Epithelial cell of proximal tubule (primary cell): ENCODE measurements at places on chromosomes 7 and 10. TPM values are rescaled to one million over a fixed set of nuclear protein-coding genes. Genes with fewer than 3 reads are reported as not detected.

DNA sequence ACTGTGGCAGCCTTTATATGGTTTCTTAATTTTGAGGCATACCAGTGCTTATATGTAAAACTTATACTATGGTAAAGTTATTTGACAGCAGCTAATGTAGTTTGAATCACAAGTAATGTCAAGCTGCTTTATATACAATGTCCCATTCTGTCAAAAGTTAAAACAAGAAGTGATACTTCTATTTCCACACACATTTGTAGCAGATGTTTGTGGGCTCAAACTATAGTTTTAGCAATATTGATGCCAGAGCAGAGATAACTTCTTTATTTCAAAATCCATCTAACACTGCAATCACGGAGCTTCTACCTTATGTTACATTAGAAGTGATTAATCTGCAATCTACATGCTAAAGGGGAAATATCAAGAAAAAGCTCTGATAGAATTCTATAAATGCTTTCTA lies 149.6 kb downstream of the ADK start:
- DNase-seq: no peak

Gene PLEKHS1
- total RNA-seq: not detected in 2 replicates

DNA sequence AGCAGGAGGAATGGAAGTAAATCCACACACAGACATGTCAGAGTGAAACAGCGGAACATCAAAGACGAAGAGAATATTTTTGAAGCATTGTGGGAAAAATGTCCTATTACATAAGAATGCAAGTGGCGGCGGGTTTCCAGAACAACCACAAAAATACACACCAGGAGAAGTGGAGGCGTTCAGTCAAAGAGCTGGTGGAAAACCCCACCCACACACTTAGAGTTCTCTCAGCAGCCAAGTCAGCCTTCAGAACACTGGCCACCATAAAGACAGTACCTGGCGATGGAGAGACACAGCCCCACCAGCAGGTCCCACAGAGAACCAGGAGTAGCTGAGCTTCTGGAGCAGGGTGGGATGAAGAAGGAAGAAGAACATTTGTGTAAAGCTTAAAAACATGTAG lies 23.7 kb downstream of the NKX6-2 start:
- DNase-seq: no peak

DNA sequence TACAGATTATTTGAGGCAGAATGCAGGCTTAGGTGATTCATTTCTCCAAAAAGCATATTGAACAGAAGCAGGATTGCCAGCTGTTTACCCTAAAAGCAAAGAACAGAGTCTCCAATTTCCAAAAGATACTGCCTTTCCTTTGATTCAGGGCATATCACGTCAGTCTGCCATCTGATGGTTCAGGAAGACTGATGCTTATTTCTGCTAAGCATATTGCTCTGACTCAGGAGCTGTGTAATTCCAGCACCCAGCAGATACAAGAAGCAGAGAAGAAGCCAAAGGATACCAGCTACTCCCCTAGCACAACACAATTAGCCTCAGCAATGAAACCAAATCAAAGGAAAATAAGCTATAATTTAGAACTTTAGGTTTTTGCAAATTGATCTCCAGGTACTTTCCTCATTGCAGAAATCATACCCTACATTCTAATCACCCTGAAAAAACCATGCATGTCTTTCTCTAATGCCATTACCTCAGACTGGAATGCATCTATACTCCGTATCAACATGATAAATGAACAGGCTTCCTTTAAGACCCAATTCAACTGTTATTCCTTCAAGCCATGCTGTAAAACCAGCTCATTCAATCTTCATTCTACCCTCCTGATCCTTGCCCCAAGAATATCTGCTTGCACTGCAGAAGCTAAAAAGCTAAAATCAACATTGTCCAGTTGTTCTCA lies 55.1 kb downstream of the ABI1 start:
- DNase-seq: no peak

DNA sequence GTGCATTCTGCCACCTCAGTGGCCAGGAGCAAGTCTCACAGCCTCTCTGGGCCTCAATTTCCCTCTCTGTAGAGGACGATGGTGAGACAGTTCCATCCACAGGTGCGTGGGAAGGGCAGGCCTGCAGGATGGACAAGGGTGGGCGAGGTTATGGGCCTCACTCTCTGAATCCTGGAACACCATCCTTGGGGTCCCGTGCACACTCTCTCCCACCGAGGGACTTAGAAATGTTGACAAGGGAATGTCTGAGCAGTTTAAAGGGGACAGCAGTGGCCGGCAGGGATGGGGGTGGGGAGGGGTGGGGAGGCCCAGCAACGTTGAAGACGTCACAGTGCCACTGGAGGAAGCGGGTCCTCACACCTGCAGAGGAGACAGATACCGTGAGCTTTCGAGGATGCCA lies 111.5 kb downstream of the FOXL3 start:
- DNase-seq: no peak

Gene ZNF727
- total RNA-seq: not detected in 2 replicates

Gene IKZF1
- total RNA-seq: not detected in 2 replicates

Gene CAV1
- total RNA-seq: 66.7 and 110 TPM in 2 replicates

- DNase-seq: no peak
Observed at GRCh38 chr7:2069472-2069860, 163.3 kb downstream of the MAD1L1 start.

Gene MCM10
- 16.2 and 35.2 TPM in 2 replicates for total RNA-seq

DNA sequence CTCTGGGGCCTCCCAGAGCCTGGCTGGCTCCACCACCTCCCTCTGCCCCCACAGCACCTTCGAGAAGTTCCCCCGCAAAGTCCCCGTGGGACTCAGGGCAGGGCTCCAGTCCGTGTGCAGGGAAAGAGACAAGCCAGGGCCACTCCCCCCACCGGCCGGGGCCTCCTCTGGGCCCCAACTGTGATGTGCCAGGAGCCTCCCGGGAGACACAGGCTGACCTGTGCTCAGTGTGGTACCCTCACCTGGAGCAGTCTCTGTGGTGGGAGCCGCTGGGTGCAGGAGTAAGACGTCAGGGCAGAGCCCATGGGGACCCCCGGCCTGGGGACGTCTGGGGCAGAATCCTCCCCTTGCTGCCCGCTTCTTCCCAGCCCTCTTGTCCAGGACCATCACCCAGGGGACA lies 1.5 kb upstream of the ADGRA1 start:
- DNase-seq: no peak

DNA sequence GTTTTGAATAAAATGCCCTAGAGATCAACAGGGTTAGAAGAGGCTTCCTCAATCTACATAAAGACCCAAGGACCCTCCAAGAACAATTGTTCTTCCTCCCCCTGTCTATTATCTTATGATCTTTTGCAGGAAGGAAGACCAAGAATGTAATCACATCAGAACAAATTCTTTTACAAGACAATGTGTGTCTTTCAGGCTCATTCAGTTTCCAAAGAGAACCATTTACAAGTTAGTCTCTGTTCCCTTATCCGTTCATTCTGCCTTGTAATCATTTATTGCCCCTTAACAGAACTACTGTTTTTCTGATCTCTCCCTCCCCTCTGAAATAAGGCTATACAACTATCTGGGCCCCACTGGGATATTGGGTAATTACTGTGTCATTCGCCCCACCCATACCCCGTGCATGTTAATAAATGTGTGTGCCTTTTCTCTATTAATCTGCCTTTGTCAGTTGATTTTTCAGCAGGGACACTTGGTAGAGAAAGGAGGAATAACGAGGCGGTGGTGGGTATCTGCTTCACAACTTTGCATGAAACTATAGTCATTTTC lies 5.7 kb upstream of the MKRN1 start:
- DNase-seq: no peak

DNA sequence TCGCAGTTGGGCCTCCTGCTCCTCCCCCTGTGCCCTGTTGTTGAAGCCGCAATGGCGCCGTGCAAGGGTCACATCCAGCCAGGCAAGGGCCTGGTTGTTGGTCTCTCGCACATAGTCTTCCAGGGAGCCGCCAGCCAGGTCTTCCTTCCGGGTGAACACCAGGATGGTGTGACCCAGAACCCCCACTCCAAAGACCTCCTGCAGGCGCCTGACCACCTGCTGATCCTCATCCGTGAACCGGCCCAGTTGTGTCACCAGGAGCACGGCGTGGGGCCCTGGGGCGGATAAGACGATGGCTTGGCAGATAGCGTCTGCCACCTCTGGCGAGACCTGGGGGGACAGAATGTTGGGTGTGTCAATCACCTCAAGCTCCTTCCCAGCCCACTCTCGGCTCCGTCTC lies 4.2 kb downstream of the GIMAP6 start:
- no peak for DNase-seq

DNA sequence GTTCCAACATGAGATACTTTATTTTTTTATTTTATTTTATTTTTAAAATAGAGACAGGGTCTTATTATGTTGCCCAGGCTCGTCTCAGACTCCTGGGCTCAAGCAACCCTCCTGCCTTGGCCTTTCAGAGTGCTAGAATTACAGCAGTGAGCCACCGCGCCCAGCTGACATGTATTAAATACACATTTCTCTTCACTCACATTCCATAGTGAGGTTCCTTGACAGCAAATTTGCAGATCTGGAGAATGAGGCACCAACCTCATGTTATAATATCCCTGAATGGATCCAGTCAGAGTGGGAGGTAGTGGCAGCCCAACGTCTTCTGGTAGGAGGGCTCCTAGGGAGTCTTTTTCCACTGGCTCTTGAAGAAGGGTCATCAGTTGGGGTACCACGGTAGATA lies 46.1 kb downstream of the OGDH start:
- no peak for DNase-seq

DNA sequence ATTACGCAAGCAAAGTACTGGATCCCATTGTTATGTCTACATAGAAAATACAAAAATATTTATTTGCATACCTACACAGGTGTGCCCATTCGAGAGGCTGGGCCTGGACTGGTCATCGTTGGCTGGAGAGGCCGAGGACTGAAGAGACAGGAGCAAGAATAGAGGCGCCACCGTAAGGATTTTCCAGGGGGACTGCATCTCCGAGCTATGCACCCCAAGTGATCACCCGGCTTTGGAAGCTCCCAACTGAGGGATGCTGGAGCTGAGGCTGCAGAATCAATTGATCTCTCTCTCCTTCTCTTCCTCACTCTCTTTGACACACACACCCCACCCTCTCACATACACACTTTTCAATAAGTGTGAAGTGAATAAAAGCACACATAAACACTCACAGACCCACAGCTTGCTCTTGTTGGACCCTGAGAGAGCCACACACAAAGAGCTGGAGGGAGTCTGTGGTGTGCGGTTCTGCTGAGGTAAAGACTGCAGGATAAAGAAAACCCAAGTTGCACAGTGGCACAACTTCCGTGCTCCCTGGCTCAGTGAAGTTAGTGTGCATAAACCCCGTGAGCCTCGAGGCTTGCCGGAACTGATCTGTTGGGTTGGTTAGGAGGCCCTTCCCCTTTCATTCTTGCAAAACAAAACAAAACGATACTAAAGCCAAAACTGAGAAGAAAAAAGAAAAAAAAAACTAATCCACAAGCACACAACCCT lies at the start of gene AOAH:
Gene AOAH (minus strand): TSS at position 544 of the 714 bp plus-strand sequence. CDS start 346 bp downstream, at position 198.
- DNase-seq: no peak

Gene OPN4
- not detected in 2 replicates for total RNA-seq

DNA sequence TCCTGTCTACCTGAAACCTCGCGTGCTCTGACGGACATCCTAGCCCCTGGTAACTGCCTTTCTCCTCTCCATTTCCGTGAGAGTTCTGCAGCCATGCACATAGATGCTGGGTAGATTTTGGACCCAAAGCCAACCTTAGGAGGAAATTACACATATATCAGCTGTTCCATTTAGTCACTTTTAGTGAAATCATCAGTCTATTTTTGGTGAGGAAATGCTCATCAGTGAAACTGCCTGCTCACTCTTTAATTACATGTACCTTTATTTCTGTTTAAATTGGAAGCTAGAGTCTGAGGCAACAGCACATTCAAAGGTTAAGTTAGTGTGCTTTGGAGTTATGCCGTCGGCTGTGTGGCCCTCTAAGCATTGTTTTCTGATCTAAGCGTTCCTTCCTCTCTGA lies 231.3 kb downstream of the WDR37 start:
- DNase-seq: no peak

DNA sequence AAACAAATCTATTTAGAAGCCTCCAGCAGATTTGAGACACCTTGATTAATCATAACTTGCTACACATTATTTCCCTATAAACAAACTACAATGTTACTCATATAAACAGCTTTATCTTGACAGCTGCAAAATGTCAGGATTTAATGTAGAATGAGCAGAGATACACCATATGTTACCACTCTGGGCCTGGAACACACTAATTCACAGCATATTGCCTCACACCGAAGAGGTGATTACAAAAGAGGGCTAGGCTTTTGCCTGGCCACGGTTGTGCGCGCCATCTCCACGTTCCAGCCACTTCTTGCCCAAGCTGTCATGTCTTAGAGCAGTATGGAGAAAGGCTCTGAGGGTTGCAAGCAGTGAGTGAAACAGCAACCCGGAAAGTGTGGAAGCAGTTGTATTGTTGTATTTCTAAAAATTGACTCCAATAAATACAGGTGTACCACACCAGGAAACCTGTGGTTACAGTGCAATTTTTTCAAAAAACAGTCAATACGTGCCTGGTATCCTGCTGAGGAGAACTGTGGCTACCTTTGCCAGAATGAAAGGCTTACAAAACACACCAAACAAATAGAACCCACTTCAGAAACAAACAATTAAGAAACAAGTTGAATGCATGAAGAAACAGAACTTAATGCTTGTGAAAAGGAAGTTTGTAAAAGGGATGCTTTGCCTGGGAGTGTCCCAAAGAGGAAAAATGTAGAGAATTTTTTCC lies 498.1 kb downstream of the PLXNA4 start:
- no peak for DNase-seq

Gene SPDYE3
- total RNA-seq: not detected in 2 replicates

Gene SPACDR
- total RNA-seq: 0.65 TPM in 1 of 2 replicates, not detected in the other

Gene SNX10
- total RNA-seq: 18.8 and 29.0 TPM in 2 replicates

DNA sequence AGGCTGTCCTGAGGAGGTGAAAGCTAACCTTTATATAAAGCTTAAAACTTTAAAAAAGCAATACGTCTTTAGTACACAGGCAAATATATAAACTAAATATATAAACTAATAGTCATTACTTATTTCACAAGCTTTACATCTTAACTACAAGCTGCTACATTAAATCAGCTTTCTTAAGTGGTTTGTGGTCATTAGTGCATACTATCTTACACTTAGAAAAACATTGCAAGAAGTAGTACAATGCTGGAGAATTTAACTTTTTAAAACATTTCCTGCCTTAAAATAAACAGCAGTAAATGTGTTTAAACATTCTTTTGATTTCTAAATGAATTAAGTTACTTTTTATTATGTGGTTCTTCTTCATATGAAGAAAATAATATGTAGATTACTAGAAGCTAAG lies 36.3 kb downstream of the MET start:
- DNase-seq: no peak

- DNase-seq: no peak
Observed at GRCh38 chr7:5218564-5219360, 28.7 kb downstream of the WIPI2 start.

Gene DGKI
- total RNA-seq: 0.14 and 0.69 TPM in 2 replicates
